ENCODE measurements at places on chromosomes 1 and 21.

DNA sequence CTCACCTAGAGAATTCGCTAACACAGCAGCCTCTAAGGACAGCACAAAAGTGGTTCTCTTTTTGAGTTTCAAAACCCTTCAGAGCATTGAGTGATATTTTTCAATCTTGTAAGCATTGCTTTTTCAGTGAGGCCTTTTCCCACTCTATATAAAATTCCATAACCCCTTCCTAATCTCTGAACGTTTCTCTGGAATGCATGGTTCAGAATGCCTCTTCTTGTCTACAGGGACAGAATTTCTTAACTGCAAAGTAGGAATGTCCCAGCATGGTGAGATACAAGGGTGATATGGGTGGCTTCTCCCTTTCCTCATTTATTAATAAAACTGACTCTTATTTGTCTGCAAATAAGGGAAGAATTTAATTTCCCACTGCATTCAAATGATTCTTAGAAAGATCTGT is 377.9 kb downstream of the LTN1 start:
- DNase-seq, result no peak

DNA sequence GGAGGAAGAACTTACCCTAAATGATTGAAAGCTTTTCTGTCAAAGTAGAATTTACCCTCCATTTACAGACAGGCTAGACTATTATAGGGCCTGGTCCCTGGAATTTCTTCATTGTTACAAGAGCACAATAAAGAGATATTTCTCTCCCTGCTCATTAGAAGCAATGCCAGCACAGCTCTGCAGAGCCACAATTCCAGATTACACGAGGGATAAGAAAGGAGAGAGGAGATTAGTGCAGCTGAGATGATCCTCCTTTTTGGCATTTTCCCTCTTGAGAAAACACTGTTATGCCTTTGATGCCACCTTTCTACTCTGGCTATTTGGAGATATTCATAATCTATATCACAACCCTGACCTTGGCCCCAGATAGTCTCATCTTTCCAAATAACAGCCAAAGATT is 1119.5 kb upstream of the TMPRSS15 start:
- DNase-seq, result no peak

DNA sequence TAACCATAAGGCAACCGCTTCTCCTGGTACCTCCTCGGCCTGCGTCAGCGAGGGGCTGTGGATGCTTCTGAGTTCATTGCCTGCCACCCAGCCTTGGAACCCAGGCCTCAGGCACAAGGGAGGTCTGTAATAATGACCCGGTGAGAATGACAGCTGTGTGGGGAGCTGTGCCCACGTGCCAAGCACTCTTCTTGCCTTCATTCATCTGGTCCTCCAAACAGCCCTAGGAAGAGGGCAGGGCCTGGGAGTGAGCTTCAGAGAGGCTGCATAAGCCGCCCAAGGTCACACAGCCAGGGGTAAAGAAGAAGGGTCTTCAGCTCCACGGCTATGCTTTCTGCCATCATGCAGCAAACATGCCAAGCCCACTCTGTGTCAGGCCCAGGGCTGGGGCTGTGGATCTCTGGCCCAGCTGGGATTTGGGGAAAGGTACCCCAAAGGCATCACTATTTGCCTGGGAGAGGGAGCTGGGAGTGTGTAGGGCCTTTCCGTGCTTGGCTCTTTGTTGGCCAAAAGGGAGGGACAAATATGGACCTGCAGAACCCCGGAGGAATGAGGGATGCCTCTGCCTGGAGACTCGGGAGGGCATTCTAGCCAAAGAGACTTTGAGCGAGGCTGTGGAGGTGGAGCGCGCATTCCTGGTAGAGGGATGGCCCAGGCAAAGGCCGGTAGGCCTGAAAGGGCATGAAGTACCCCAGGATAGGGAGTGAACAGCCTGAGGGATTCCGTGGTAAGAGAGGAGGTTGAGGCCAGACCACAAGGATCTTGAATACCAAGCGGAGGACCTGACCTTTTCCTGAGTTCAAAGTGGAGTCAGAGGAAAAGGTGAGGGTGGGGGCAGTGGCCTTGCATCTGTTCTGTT is 10.1 kb upstream of the EDN2 start:
- DNase-seq, result no peak

DNA sequence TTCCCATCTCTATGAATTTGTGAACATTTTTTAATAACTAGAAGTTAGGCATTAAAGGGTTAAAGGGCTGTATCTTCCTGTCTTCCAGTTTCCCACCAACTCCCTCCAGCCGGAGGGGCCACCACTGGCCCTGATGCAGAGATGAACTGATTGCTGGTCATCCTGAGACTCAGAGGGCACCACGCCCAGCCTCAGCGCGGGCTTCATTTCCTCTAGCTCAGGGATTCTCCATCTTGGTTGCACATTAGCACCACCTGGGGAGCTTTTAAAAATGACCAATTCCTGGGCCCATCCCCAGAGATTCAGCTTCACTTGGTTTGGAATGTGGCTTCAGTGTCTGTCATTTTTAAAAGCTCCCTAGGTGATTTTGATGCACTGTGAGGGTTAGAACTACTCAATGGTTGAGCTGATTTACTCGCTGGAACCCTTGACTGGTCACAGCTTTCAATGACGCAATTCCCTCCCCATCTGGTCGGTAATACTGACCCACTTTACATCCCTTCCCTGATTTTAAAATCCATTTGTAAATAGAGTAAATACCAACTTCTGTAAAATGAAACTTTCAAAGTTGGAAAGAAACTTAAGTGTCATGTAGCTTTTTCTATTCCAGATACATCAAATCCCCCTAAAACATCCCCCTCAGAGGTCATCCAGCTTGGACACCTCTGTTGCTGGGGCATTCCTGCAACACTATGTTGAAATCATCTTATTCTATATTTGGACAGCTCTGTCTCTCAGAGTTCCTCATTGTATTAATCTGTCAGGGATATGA is 5.1 kb downstream of the NAV1 start:
- peak; percentile 89 for DNase-seq

DNA sequence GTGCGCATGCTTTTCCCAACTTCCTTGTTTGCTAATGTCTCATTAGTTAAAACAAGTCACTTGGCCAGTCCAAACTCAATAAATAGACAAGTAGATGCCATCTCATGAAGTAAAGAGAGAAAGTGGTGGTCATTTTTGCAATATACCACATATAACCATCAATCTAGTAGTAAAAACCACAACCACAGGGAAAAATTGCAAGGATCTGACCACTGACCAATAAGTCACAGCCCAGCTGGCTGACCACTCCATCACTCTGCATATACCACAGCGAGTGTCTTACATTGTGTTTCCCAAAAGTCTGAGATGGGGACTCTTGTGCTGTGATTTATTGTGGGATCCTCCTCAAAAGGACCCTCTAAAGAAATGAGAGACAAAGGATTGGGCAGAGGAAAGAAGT is 76.0 kb downstream of the FH start:
- DNase-seq, result no peak
